ENCODE measurements at places on chromosomes 5 and 9.

DNA sequence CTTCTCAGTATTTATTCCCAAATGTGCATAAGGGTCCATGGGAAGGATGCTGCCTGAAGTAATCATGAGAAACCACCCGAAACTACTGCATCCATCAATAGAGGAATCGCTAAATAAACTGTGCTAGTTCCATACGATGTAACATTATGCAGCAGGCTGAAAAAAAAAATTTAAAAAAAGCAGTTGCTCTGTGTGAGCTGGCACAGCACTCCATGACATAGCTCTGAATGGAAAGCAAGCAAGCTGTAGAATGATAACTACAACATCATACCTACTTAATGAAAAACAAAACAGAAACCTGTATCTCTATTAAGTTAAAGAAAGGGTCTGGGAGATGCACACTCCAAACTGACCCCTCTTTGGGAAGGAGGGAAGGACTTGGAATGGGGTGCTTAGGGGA is 49.3 kb downstream of the SHB start:
- DNase-seq, result no peak

DNA sequence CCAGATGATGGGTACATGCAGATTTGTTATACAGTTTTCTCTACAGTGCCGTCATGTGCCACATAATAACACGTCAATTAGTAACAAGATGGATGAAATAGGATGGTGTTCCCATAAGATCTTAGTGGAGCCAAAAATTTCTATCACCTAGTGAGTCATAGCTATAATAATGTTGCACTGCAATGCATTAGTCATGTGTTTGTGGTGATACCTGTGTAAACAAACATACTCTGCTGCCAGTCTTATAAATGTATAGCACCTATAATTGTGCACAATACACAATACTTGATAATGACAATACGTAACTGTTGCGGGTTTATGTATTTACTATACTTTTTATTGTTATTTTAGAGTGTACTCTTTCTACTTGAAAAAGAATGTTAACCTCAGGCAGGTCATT is 865.4 kb downstream of the MAT2B start:
- no peak for DNase-seq

- DNase-seq, result no peak
Measured at GRCh38 chr9:95772320-95773052, 103.0 kb upstream of the ERCC6L2 start.

DNA sequence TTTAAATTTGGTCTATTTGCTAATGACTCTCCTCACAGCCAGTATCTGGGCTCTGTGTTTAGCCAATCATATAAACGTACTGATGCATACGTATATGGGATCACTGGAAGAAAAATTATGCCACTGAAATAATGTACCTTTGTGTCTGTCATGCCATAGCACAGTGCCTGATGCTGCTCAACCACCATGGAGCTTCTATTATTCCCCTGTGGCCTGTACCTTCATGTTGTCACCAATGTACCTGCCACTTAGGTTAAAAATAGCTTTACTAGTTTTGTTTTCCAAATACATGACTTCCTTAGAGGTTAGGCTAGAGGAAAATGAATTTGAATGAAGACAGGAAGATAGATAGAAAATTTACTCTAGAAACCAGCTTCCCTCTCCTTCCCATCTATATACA is 34.6 kb downstream of the HACD4 start:
- no peak for DNase-seq

GRCh38 chr5:55316837-55317236 is 9.0 kb downstream of the MTREX start:
- no peak for DNase-seq

- no peak for DNase-seq
Measured at GRCh38 chr9:14480526-14480925, 166.6 kb upstream of the NFIB start.

DNA sequence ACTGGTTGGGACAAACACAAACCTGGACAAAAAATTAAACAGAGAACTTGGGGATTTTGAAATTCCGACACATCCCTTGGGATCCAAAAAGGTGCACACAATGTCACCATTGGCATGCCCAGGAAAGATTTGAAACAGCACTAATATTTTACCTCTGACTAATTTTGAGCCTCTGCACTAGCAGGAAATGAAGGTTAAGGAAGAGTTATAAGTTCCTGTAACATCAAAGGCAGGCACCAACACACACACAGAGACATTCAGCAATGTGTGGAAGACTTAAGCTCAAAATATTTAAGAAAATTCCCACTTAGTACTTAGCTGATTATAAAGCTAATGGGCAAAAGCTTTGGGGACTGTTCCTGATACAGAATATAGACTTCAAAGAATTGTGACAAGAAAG is 247.0 kb downstream of the CDH9 start:
- DNase-seq, result no peak

- no peak for DNase-seq
Measured at GRCh38 chr5:163727028-163727427, 221.6 kb downstream of the MAT2B start.

DNA sequence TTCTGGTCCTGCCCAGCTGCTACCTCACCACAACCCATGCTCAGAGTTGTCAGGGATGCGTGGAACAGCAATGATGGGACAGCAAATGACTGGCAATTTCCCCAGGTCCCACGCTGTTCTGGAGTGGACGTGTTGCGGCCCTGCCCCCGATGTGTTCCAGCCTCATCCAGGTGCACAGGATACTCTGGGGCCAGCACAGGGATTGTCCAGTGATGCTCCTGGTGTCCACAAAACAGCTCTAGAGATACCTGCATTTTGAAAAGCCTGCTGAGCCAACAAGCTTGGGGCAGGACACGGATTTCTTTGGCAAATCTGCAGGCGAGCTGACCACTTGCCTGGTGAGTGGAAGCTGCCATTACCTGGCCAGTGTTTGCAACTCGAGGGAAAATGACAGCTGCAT is 88.7 kb downstream of the ANKRD33B start:
- DNase-seq, result no peak

DNA sequence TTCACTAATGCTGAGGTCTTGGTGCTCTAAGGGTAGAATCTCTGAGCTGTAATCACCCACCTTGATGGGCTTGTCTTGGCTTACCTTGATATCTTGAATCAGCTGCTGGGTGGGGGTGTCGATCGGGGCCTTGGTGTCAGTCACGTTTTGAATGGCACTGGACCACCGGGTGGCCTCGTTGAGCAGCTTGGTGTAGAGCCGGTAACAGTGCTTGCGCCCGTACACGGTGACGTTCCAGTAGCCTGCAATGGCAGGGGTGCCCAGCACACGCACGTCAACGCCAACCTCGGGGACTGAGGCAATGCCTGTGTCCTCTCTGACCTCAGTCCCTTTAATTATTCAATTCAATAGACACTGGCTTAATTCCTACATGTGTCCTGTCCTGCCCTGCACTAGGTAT is 63.1 kb upstream of the RETREG1 start:
- no peak for DNase-seq

DNA sequence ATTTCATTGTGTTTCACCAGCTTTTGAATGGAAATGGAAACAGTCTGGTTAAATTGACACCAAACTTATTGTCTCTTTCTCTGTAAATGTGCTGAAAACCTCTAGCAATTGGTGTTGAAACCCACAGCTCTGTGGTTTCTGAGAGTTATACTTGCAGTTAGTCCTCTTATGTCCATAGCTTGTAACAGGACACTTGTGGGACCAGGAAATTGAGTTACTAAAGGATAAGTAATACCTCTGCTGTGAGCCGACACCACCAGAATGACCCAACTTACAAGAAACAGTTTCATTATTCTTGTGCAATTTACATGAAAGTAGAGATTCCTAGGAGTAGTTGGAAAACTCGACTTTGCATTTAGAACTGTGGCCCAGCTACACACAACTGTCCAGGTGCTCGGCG is 191.5 kb downstream of the CFAP90 start:
- no peak for DNase-seq

DNA sequence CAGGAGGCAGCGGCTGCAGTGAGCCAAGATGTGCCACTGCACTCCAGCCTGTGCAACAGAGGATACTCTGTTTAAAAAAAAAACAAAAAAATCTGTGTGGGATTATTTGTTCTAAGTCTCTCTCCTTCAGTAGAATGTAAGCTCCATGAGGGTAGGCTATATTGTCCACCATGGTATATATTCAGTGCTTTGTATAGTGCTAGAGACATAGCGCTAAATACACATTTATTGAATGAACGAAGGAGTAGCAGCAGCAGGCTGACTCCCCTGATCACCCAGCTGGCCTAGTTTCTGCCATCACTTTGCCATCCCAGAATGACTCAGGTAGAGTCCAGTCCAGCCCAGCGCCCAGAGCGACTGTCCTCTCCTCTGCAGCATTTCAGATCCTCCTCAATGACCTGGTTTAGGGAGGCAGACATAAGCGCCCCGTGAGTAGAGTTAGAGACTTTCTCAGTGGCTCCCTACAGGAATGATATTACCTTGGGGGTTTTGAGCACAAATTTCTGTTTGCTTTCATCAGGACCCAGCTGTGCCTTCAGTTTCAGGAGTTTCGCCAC is 716 bp downstream of the HARS1 start:
- no peak for DNase-seq

DNA sequence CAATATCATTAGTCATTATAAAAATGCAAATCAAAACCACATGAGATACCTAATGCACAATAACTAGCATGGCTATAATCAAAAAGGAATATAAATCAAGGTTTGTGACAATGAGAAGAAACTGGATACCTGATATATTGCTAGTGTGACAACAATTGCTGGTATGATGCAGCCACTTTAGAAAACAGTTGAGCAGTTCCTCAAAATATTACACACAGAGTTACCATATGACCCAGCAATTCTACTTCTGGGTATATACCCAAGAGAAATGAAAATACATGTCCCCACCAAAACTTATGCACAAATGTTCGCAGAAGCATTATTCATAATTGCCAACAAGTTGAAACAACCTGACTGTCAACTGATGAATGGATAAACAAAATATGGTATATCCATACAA is 339.7 kb upstream of the POU5F2 start:
- DNase-seq, result no peak

- DNase-seq, result no peak
Measured at GRCh38 chr9:133470988-133471387, 7.9 kb downstream of the SLC2A6 start.

DNA sequence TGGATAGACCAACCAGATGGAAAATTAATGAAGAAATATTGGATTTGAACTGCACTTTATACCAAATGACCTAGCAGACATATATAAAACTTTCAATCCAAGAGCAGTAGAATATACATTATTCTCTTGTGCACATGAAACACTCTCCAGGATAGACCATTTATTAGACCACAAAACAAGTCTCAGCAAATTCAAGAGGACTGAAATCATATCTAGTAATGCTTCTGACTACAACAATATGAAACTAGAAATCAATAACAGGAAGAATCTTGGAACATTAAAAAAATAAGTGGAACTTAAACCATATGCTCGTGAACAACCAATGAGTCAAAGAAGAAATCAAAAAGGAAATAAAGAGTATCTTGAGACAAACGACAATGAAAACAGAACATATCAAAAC is 150.0 kb upstream of the CD180 start:
- DNase-seq, result no peak

DNA sequence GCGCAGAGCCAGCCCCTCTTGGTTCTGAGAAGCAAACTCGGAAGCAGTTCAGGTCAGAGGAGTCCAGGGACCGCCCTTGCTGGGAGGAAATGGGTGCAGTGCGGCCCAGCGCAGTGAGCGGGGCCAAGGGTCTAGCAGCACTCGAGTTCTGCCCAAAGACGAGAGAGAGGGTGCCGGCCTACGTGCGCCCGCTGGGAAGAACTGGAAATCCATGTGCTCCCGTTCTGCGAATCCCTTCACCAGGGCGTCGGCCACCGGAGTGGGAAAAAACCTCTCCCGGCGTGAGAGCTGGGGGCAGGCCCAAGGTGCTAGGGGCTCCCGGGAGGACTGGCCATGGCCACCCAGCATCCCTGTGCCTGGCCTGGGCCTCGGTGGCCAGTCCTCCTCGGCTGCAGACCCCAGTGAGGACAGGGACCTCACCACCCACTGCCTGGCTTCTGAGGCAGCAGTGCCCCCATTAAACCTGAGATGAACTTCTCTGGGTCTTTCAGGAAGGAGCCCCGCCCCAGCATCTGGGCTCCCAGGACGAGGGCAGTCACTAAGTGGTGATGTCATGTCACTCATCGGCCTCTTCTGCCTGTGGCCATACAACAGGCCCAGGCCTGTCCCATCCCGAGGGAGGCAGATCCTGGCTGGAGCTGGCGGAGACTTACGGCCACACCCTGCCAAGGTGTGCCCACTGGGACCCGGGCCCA is 10.6 kb downstream of the TMEM250 start:
- DNase-seq, result no peak

GRCh38 chr9:127122176-127123063 is at the start of gene ANGPTL2:
Gene ANGPTL2, minus strand, starts transcription at chr9:127122635. Its CDS starts 13,904 bp downstream, at chr9:127108731.
- DNase-seq, result peak; percentile 3

DNA sequence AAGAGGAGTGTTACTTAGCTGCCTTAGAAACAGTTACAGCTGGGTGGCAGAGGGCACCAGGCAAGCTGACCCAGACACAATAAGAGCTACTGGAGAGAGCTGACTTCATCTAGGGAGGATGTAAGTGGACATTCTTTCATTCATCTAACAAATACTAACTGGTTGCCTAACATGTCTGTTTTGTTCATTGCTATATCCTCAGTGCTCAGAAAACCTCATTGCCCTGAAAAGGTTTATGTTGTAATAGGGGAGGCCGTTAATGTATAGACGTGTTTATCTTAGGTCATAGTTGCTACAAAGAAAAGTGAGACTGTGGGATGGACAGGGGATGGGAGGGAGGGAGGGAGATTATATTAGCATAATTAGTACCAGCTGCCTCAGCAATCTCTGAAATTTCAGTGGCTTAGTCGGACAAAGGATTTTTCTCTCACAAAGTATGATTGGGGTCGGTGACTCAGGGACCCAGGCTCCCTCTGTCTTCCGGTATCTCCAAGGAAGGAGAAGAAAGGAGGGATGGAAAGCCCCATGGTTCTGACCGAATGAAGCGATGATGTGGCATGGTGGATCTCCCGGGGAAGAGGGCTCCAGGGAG is 2.6 kb upstream of the SNX18 start:
- DNase-seq, result no peak

DNA sequence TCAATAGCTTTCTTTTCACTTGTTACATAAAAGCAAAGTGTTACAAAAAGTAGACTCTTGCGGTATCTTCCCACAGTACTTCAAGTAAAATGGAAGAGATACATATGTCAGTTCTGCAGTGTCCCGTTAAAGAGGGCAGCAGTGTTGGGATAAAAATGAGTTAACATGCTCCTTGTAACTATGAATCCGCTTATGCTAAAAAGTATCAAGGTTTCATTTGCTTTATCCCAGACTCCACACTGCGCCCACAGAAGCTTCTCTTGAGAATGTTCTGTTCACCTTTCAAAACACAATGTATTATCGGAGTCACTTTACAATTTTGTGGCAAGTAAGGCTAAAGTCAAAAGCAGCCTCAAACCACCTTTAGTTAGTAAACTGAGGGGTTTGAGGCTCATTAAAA is 790 bp downstream of the PTAR1 start:
- no peak for DNase-seq

GRCh38 chr5:132437604-132438266 is 52.8 kb downstream of the IRF1 start:
- peak; percentile 75 for DNase-seq

All from activated CD4-positive, alpha-beta T cell treated with anti-CD3 and anti-CD28 coated beads, Interleukin-2, amount 50 U/mL, for 48 hours (primary cell).